Endothelial cell of umbilical vein (primary cell): ENCODE measurements at places on chromosomes 6 and 20. TPM values are rescaled to one million over a fixed set of nuclear protein-coding genes. Genes with fewer than 3 reads are reported as not detected.

- H3K36me3 ChIP-seq, result no peaks in the 10 kb centered on the region
- DNase-seq, result no peak
- no peak overlapping the region for H3K4me3 ChIP-seq
Measured at GRCh38 chr6:21037453-21037852, 503.2 kb downstream of the CDKAL1 start.

GRCh38 chr6:6930223-6930880, 177.4 kb upstream of the RREB1 start:
- H3K27ac ChIP-seq, result no peak overlapping the region
- H3K4me3 ChIP-seq, result no peak overlapping the region
- no peak for DNase-seq
- H3K27me3 ChIP-seq, result no peaks in the 10 kb centered on the region
- no peaks in the 10 kb centered on the region for H3K4me1 ChIP-seq

- no peaks in the 10 kb centered on the region for H3K36me3 ChIP-seq
- H3K27ac ChIP-seq, result no peak overlapping the region
- H3K27me3 ChIP-seq, result peaks cover 3% of the 10 kb centered on the region
- DNase-seq, result peak; percentile 70
Measured at GRCh38 chr20:23048283-23049200, 930 bp downstream of the THBD start.

- no peak overlapping the region for H3K4me3 ChIP-seq
- peaks cover 14% of the 10 kb centered on the region for H3K4me1 ChIP-seq
- no peak for DNase-seq
- H3K36me3 ChIP-seq, result no peaks in the 10 kb centered on the region
- no peaks in the 10 kb centered on the region for H3K27me3 ChIP-seq
Measured at GRCh38 chr6:47245745-47246371, 63.8 kb downstream of the TNFRSF21 start.

The L3MBTL1 gene
- total RNA-seq, result 7.1 and 8.2 TPM in 2 replicates

The OR2H2 gene
- not detected in 2 replicates for total RNA-seq

DNA sequence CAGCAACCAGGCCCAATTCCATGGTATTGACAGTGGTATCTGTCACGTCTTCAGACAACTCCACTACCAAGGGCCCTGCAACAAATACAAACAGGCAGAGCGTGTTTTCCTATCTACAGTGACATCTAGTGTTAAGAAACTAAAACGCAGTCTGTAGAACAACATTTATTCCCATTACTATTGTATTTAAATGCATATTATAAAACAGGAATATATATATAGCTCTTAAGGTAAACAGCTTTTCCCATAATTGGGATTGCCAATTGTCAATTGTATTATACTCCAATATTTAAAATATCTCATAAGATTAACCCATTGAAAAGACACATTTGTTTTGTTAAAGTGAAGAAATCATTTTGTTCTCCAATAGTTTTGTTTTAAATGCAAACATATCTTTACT, 97.2 kb downstream of the KIF16B start:
- no peaks in the 10 kb centered on the region for H3K36me3 ChIP-seq
- no peaks in the 10 kb centered on the region for H3K4me1 ChIP-seq
- H3K27me3 ChIP-seq, result no peaks in the 10 kb centered on the region
- DNase-seq, result peak; percentile 65
- no peak overlapping the region for H3K27ac ChIP-seq
- no peak overlapping the region for H3K4me3 ChIP-seq

- no peaks in the 10 kb centered on the region for H3K36me3 ChIP-seq
- no peak for DNase-seq
- no peaks in the 10 kb centered on the region for H3K27me3 ChIP-seq
- H3K4me3 ChIP-seq, result no peak overlapping the region
- H3K4me1 ChIP-seq, result no peaks in the 10 kb centered on the region
Measured at GRCh38 chr6:40322336-40322735, 264.8 kb downstream of the LRFN2 start.

- no peak overlapping the region for H3K27ac ChIP-seq
- no peaks in the 10 kb centered on the region for H3K36me3 ChIP-seq
- peaks cover 49% of the 10 kb centered on the region for H3K27me3 ChIP-seq
- peak; percentile 82 for DNase-seq
- peak overlapping the region; percentile 34 for H3K4me3 ChIP-seq
- H3K4me1 ChIP-seq, result peaks cover 17% of the 10 kb centered on the region
Measured at GRCh38 chr6:30102970-30103871, 9.7 kb downstream of the TRIM31 start.

The DLL1 gene
- 2.0 and 2.3 TPM in 2 replicates for total RNA-seq
